M059J (cell line): ENCODE measurements at places on chromosomes 13 and 19. TPM values are rescaled to one million over a fixed set of nuclear protein-coding genes. Genes with fewer than 3 reads are reported as not detected.

GRCh38 chr19:41263042-41263849 is 926 bp upstream of the HNRNPUL1 start:
- peak; percentile 77 for DNase-seq

- no peak for DNase-seq
Observed at GRCh38 chr13:98959786-98960605, 17.9 kb downstream of the DOCK9 start.

DNA sequence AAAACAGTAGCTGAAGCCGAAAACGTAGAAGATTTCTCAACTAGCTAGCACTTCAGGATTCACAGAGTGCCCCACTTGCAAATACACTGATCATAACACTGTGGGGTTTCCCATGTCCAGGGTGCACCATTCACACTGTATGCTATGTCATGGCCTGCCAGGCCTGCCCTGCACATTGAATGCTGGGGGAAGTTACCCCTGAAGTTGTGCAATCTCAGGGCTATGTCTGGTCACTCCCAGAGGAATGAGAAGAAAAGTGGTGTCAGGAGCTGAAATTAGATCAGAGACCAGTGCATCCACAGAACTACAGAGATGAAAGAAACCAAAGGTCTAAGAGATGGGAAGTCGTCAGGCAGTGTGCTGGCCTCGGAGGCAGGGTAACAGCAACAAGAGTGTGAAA is 196.8 kb downstream of the RAP2A start:
- DNase-seq = no peak

DNA sequence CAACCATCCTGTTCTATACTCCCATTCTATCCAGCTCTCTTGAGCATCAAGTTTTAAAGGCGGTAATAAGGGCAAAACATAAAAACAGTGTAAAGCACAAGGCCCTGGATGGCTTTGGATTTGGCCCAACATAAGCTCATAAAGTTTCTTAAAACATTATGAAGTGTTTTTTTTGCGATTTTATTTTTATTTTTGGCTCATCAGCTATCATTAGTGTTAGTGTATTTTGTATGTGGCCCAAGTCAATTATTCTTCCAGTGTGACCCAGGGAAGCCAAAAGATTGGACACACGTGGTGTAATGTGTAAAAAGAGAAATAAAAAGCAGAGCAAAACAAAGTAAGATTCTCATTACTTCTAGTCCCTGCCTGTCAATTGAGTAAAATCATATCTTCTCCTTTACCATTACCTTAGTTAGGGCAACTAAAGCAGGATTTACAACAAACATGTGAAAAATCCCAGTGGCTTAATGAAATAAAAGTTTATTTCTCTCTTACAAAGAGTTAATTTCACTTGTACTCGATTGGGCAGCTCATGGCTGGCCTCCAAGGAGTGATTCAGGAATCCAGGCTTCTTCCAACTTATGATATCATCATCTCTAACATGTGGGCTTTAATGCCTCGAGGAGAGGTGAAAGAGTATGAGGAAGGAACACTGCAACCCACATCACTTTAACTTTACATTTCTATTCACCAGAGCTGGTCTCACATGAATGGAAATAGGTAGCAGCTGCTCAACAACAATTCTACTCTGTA is 725.2 kb upstream of the SLITRK1 start:
- peak; percentile 67 for DNase-seq

GRCh38 chr13:75761369-75761768 is 125.2 kb downstream of the LMO7 start:
- no peak for DNase-seq

GRCh38 chr19:35858311-35858710 is 1.6 kb downstream of the KIRREL2 start:
- no peak for DNase-seq

- no peak for DNase-seq
Observed at GRCh38 chr19:11025445-11025844, 63.8 kb upstream of the LDLR start.

DNA sequence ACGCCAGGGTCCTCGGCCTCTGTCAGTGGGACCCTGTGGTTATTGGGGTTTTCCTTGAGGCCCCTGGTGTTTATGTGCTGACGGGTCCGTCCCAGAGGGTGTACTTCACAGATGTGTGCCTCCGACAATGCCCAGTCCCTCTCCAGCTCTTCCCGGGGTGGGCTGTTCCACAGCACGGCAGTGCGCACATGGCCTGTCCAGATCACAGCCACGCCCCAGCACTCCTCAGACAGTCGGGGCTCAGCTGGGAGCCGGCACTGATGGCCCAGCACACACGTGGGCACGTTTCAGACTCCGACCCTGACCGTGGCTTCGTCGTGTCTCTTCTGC is 16.9 kb upstream of the F7 start:
- DNase-seq = no peak

DNA sequence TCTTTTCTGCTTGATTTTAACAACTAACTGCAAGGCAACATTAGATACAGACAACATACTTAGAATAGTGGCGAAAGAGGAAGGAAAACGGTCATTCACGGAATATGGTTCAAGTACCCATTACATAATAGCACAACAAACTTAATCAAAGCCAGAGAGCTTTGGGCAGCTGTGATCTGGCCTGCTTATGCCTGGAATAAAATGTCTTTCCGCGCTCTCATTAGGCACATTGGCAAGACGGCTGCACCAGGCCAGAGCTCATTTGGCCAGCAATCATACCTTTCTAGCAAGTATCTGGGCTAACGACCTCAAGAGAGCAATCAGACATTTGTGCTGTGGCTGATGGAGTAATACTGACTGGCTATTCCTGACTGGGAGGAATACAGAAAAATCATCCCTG is 112.8 kb downstream of the NALCN start:
- DNase-seq = no peak

DNA sequence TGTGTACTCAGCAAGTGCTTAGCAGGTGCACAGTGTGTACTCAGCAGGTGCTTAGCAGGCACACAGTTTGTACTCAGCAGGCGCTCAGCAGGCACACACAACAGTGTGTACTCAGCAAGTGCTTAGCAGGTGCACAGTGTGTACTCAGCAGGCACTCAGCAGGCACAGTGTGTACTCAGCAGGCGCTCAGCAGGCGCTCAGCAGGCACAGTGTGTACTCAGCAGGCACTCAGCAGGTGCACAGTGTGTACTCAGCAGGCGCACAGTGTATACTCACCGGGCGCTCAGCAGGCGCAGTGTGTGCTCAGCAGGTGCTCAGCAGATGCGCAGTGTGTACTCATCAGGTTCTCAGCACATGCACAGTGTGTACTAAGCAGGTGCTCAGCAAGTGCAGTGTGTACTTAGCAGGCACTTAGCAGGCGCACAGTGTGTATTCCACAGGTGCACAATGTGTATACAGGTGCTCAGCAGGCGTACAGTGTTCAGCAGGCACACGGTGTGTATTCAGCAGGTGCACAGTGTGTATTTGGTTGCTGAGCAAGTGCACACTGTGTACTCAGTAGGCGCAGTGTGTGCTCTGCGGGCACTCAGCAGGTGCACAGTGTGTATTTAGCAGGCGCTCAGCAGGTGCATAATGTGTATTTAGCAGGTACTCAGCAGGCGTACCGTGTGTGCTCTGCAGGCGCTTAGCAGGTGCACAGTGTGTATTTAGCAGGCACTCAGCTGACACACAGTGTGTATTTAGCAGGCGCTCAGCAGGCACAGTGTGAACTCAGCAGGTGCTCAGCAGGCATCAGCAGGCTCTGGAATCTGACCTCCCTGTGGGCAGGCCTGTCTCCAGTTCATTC is 15.1 kb downstream of the CRTC1 start:
- no peak for DNase-seq

Gene C2CD4C
- total RNA-seq = 0.74 TPM in 1 of 2 replicates, not detected in the other

- DNase-seq = peak; percentile 7
Observed at GRCh38 chr13:21297447-21297846, 121.0 kb downstream of the MRPL57 start.

Gene SOX1
- total RNA-seq = not detected in 2 replicates

DNA sequence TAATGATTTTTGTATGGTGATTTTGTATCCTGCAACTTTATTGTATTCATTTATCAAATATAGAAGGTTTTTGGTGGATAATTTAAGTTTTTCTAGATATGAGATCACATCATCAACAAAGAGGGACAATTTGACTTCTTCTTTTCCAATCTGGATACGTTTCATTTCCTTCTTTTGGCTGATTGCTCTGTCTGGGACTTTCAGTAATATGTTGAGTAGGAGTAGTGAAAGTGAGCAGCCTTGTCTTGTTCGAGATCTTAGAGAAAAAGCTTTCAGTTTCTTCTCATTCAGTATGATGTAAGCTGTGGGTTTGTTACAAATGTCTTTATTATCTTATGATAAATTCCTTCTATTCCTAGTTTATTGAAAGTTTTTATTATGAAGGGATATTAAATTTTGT is 352.0 kb upstream of the DACH1 start:
- DNase-seq = no peak

DNA sequence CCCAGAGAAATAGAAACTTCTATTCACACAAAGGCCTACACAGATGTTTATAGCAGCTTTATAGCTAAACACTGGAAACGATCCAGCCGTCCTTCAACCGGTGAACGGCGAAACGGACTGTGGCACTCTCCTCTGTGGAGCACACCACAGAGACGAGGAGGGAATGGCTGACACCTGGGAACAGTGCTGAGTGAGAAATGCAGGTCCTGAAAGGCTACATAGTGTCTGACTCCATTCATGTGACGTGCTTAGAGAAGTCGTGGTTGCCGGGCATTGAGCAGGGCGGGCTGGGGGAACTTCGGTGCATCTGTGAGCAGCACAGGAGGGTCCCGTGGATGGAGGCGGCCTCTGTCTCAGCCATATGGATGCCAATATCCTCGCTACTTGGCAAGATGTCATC is 3.1 kb upstream of the GRK1 start:
- no peak for DNase-seq

- no peak for DNase-seq
Observed at GRCh38 chr19:2249880-2250765, 1.0 kb downstream of the AMH start.

- DNase-seq = no peak
Observed at GRCh38 chr13:42905579-42905978, 86.5 kb downstream of the EPSTI1 start.

- DNase-seq = peak; percentile 84
Observed at GRCh38 chr13:33918199-33918932, 100.4 kb downstream of the RFC3 start.

Gene EEF1AKMT1
- total RNA-seq = 4.3 and 7.7 TPM in 2 replicates

Gene RASIP1
- total RNA-seq = 0.20 TPM in 1 of 2 replicates, not detected in the other

DNA sequence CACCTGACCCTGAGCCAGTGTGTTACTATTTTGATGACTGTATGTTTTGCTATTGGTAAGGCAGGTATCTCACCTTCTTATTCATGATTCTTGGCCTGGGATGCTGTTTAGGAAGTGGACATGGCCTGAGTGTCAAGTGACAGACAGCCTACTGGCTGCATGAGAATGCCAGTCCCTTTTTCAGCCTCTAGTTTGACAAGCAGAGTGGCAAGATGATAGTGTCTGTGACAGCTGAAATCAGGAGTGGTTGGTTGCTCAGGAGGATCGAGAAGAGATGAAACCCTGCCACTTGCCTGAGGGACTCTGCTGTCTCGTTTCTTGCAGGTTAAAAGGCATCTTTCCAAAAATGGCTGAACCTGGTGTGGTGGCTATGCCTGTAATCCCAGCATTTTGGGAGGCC is 7.1 kb upstream of the ELOF1 start:
- no peak for DNase-seq

Gene OR7A17
- not detected in 2 replicates for total RNA-seq

DNA sequence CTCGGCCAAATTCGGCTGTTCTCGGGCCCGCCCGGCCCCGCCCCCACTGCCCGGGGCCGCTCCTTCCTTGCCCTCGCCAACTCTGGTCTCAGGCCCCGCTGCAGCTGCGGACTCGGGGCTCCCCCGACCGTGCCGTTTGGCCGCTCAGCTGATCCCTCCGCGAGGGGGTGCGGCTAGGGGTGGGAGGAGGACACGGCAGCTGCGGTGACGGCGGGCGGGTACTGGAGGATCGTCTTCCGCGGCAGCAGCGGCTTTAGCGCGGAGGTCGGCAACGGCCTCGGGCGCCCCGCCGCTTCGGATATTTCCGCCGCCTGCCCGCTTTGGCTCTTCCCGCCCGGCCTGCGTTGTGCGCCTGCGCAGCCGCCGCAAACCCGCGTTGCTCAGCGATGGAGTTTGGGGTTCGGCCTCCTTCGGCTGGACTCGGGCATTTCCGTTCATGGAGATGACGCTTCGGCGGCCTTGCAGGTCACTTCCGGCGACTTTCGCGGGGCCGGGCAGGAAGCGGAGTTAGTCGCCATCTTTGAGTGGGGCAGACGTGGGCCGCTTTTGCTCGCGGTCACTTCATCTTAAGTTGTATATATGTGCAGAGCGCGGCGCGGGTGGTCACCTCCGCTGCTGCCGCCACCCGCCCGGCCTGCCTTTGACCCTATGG is 338 bp upstream of the UBE2M start:
- peak; percentile 97 for DNase-seq

Gene MAG
- total RNA-seq = not detected in 2 replicates

GRCh38 chr13:44165221-44165888 is 208.3 kb upstream of the SERP2 start:
- no peak for DNase-seq

DNA sequence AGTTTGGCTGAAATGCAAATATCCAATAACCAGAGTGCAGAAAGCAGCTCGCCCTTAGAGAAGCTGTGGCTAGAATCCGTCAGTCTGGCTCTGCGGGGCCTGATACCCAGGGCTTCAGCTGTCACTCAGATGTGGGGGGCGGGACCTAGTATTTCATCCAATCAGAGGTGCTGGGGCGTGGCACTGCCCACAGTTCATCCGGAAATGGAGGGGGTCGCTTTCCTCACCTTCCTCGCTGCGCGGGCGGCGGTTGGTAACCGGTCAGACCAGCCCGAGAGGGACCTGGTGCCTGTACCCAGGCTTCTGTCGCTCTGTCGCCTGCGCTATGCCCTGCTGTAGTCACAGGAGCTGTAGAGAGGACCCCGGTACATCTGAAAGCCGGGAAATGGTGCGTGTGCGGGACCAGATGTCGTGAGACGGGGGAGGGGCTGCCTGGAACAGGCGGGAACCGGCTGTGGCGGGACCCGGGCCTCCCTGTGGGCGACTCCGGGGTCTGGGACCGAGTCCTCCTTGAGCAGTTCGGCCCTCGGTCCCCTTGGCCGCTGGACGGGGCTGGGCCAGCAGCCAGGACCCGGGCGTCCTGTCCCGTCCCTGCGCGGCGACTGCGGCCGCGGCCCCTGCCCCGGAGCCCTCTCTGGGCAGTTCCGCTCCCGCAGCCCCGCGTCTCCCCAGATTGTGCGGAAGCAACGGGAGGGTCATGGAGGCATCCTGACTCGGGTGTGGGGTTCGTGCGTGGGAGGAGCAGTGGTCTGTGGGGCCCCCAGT is at the start of gene ZNF700:
TSS of gene ZNF700 (plus strand) at position 222 of the 765 bp plus-strand sequence. CDS start at position 326, 104 bp downstream.
- DNase-seq = peak; percentile 94

- peak; percentile 50 for DNase-seq
Observed at GRCh38 chr13:26895081-26895807, 134.7 kb upstream of the GPR12 start.

DNA sequence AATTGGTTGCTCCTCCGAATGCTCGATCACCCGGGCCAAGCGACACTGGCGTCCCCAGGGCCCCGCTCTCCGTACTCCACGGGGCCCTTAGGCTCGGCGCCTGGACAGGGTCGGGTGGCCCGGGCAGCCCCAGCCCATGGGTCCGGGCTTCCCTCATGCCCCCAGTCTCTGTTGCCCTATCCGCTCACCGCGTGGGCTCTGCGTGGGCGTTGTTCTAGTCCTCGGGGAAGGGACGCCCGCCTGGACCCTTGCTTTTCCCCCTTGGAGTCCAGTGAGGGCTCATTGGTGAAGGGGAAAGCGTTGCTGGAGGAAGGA is 1.3 kb downstream of the TDRD12 start:
- DNase-seq = no peak
